ENCODE measurements at places on chromosomes 7 and 10.

GRCh38 chr10:660970-661596 lies 28.4 kb downstream of the DIP2C start:
- no peak for DNase-seq

GRCh38 chr7:151687523-151688235 lies 168.0 kb upstream of the RHEB start:
- DNase-seq = no peak

DNA sequence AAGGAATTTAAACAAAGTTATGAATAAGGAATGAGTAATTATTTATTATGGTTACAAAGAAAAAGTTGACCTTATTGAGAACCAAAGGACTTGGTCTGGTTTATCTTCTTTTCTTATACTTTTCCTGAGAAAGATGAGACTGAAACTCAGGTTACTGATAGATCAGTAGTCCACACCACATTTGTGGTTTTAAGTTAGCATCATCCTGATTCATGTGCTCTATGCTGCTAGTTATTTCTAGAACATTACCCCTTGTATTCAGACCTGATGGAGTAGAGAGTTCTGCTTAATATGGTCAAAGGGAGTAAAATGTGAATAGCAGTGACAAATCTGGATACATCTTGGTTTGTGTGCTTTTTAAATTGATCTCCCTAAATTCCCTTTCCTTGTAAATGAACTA lies 63.8 kb downstream of the FOXP2 start:
- no peak for DNase-seq

GRCh38 chr7:107860981-107861652 lies 29.9 kb upstream of the DLD start:
- DNase-seq = no peak

DNA sequence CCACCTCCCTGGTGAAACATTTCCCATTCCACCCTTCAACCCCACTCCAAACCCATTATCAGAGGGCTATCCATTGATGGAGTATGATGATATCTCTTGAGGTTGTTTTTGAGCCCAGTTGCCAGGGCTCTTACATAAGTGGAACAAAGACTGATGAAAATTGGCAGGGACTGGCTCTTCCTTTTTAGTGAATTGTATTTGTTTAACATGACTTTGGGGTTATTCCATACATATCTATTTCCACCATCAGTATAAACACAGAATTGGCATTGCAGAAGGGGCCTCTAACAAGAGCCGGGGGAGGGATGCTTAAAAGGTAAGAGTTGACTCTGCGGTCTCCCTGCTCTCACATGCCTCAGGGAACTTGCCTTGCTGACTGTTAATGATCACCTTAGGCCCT lies 28.9 kb downstream of the FZD1 start:
- no peak for DNase-seq

GRCh38 chr7:42960762-42961161 lies 28.6 kb downstream of the MRPL32 start:
- DNase-seq = no peak

GRCh38 chr10:130407052-130407451 lies 270.9 kb downstream of the GLRX3 start:
- no peak for DNase-seq

DNA sequence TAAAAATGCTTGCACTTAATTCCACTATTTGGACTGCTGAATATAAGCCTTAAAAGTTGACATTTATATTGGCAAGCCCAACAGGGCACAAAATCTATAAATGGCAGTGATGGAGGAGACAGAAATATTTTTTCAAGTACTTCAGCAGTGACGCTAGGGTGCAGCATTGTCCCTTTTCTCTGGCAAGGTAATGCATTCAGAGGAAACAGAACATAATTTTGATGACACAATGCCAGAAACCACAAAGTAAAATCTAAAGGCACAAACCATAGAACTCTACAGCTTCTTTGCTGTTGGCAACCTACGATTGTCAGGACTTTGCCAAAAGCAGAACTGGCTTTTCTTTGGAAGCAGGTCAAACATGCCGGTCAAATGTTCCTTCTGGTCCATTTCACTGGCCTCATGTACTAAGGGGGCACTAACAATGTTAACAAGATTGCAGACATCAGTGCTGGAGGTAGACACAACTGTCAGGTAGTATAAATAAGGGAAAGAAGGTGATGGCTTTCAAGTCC lies 30.9 kb upstream of the FAM133B start:
- peak; percentile 20 for DNase-seq

- DNase-seq = no peak
These were observed 11.6 kb downstream of the RPS24 start for GRCh38 chr10:78045237-78045636.

DNA sequence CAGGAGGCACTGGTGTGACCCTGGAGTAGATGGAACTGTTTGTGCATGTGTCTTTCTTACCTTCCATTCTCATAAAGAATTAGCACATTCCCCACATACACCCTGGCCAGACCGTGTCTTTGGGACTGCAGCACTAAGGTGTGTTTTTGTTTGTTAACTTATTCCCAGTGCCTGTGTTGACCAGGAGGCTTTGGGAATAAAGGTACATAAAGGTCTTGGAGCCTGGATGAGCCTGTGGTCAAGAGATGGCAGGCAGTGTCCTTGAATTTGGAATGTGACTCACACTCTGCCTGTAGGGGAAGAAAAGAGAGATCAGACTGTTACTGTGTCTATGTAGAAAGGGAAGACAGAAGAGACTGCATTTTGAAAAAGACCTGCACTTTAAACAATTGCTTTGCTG lies 137.6 kb downstream of the LYZL1 start:
- no peak for DNase-seq

- DNase-seq = no peak
These were observed 51.0 kb downstream of the COL1A2 start for GRCh38 chr7:94445696-94446194.

GRCh38 chr7:139948587-139949335 lies 114.0 kb downstream of the PARP12 start:
- DNase-seq = no peak

DNA sequence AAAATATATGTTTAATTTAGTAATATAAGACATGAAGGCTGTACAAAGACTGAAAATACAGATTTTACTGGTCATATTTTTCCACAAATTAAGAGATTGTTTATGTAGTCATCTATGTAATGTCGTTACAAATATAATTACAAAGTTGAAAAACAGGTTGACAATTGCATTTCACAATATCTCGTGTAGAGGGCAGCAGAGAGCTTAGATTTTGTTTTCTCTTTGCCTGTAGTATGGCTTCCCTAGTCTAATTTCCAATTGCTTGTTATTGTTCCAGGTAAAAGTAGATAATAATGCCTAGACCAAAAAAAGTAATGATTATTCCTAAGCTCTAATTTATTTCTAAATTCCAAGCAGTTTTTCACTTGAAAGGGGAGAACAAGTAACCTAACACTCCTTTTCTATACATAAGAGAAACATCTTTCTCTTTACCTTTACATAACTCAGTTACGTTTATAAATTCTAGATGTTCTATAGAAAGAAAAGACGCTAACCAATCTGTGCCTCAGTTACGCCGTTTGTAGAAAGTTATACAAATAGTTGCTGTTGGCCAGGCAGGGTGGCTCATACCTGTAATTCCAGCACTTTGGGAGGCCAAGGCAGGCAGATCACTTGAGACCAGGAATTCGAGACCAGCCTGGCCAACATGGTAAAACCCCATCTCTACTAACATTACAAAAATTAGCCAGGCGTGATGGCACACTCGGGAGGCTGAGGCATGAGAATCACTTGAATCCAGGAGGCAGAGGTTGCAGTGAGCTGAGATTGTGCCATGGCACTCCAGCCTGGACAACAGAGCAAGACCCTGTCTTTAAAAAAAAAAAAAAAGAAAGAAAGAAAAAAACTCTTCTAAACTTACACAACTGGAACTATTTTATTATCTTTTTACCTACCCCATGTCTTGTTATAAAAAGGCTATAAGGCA lies 30.0 kb downstream of the NET1 start:
- no peak for DNase-seq

- no peak for DNase-seq
These were observed 5.2 kb upstream of the NUPR2 start for GRCh38 chr7:56121440-56121839.

GRCh38 chr10:24866604-24867583 lies 85.5 kb downstream of the PRTFDC1 start:
- DNase-seq = no peak

DNA sequence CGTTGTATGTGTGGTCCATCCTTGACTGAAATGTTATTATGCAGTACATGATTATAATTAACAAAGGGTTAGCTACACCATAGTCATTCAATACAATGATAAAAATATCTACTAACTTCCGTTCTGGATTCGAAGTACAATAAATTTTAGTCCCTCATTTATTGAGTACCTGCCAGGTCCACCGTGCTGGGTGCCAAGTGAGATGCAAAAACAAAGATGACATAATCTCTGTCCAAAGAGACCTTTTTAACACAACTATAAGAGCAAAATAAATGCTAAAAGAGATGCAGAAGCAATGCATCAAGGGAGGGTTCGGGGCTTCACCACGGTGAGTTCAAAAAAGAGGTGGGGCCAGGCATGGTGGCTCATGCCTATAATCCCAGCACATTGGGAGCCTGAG lies 33.1 kb downstream of the LAMB1 start:
- DNase-seq = no peak

GRCh38 chr10:73917566-73918305 lies 6.8 kb downstream of the PLAU start:
- no peak for DNase-seq

- DNase-seq = no peak
These were observed 61.7 kb upstream of the C1QL3 start for GRCh38 chr10:16583382-16583781.

- DNase-seq = no peak
These were observed 286.2 kb downstream of the RPS24 start for GRCh38 chr10:78319841-78320240.

DNA sequence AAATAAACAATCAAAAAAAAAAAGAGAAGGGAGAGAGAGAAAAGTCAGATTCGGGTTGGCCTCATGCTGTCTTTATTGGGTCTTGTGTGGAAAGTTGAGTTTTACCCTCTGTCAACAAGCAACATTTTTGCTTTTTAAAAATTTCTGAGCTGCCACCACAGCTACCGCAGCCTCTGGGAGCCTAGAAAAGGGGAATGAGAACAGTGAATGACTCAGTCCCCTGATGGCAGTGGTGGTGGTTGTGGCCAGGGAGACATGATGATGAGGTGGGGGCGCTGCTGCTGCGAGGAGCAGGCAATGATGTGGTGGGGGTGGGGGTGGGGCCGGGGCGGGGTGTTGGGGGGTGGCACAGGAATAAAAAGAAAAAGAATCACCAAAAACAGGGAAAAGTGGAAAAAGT lies 20.0 kb upstream of the CREB3L2 start:
- no peak for DNase-seq

DNA sequence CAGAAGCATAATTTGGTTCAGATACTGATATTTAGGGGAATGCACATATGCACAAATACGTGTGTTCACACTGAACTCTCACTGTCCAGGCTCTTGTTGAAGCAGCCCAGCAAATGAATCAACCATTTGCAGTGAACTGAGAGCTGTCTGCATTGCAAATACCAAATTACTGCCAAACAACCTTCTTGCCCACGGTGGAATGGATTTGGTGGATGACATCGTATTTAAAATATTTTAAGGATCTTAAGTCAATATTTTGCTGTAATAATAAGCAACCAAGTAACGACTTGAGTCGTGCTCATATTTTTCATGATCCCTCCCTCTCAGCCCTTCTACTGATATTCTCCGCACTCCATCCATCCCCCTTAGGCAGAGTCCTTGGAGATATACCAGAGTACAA lies 107.9 kb upstream of the FEZF1 start:
- DNase-seq = no peak

DNA sequence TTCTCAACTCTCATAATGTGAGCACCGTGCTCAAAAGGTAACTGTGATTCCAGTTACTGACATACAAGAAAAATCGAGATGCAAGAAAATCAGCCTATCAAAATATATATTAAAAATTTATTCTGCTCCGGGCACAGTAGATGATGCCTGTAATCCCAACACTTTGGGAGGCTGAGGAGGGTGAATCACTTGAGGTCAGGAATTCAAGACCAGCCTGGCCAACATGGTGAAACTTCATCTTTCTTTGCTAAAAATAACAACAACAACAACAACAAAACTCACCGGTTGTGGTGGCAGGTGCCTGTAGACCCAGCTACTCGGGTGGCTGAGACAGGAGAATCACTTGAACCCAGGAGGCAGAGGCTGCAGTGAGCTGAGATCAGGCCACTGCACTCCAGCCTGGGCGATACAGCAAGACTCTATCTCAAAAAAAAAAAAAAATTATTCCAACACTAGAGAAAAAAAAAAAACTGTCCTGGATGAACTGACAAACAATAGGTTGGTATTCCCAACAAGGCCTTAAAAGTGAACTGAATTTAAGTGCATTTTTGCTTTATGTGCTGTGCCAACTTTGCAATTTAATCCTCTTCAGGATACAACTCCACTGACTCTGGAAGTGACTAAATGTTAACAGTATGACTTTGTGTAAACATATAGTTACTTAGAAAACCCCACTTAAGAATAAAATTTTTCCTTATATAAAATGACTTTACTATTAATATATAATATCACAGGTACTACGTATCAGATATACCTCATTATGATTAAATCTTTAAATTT lies 51.1 kb downstream of the JMJD1C start:
- no peak for DNase-seq

DNA sequence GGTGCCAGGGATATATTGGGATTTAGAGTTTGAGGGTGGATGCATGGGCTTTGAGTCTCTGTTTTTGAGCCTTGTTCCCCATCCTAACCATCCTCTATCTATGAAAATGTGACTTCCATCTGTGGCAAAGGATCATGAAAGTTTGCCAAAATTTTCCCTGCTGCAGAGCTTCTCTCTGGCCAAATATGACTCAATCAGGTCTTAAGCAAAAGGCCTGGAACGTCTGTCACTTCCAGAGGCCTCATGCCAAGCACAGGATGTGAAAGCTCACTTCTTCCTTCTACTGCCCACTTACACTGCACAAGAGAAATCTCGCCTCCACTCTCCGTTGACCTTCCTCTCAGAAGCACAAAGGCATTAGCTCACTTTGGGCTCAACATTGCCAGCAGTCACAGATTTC lies 696.9 kb upstream of the NRP1 start:
- no peak for DNase-seq
